ENCODE measurements at places on chromosomes 4 and X.
A peak's percentile ranks its signal among the peaks of the same experiment; 100 is the strongest.

DNA sequence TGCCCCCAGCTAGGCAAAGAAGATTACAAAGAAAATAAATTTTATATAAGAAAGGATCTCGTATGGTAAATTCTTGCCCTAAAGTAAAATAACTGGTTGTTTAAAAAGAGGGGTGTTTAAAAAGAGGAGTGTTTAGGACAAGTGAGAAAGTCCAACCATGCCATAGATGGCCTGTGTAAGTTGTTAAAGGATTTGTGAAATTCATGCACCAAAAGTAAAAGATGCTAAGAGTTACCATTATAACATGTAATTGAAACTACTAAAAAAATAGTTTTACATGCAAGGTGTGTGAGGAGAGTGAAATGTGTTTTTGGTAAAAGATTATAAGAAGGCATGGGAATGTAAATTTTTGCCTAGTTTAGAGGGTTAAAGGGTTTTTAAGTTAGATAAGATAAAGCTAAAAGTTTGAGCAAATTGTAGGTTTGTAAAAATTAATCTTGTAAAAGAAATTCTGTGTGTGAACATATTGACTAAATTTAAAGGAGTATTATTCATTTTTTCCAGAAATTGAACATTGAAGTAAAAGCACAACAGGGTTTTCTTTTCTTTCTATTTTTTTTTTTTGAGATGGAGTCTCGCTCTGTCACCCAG lies 20.1 kb downstream of the HTT-AS start:
- DNase-seq, result no peak

- no peak for DNase-seq
These were observed 20.7 kb downstream of the PAGE5 start for GRCh38 chrX:55240788-55241340.

DNA sequence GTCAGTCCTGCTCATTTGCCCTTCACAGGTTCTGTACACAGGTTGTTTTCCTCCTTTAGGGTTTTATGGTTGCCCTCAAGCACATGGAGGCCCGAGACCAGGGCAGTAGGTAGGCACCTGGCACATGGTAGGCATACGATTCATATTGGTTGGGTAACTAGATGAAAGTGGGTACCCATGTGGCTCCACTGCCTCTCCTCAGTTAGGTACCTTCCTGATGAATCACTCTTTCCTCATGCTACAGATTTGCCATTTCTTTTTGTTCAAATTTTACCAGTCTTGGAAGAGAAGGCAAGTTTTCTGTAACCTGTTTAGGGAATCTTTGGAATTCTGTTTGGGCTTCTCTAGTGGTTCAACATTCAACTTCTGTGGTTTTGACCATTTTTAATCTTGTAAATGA lies 121.3 kb downstream of the FHIP1A start:
- no peak for DNase-seq

DNA sequence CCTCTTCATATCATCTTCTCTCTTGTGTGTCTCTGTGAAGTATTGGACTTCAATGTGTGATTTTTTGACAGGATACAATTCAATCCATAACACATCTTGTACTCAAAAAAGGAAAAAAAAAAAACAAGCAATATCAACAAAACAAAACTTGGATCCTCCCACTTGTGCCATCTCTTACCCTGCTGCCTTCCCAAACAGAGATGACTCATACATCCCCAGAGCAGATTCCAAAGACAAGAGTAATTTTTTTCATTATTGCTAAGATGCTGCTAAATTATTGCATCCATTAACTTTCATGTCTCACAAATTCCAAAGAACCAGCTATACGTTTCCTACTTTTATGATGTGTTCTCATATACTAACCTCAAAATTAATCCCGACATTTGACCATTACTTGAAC lies 479.2 kb downstream of the GBA3 start:
- no peak for DNase-seq

- no peak for DNase-seq
These were observed 3.1 kb upstream of the SETD7 start for GRCh38 chr4:139559089-139559479.

- no peak for DNase-seq
These were observed 103.4 kb downstream of the ABLIM2 start for GRCh38 chr4:8055206-8055605.

- no peak for DNase-seq
These were observed 102.7 kb upstream of the DHX15 start for GRCh38 chr4:24686866-24687692.

DNA sequence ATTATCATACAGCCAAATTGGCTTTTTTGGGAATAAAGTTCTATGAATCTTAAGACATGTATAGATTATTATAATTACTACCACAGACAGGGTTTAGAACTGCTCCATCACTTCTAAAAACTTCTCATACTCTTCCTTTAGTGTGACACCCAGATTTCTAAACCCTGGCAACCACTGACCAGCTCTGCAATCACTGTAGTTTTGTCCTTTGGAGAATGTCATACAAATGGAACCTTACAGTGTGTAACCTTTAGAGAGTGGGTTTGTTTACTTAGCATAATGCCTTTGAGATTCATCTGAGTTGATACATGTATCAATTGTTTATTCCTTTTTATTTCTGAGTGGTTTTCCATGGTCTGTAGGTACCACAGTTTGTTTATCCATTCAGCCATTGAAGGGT lies 95.0 kb downstream of the TMEM164 start:
- no peak for DNase-seq

- no peak for DNase-seq
These were observed 64.7 kb downstream of the SLC7A11 start for GRCh38 chr4:138177278-138177968.

DNA sequence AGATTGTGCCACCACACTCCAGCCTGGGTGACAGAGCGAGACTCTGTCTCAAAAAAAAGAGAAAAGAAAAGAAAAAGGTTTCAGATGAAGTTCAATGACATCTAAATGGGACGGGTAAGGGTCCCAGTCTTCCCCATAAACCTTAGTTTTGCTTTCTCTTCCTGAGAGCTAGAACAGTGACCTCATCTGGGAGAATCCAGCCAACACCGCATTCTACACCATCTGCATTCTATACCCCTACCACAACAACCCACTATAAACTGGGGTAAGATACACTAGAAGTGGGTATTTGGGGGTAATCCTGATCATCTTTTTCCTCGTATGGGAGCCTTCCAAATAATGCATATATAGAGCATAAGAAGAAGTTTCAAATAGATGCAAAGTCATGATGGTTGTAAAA lies 18.2 kb downstream of the SLC25A43 start:
- no peak for DNase-seq

DNA sequence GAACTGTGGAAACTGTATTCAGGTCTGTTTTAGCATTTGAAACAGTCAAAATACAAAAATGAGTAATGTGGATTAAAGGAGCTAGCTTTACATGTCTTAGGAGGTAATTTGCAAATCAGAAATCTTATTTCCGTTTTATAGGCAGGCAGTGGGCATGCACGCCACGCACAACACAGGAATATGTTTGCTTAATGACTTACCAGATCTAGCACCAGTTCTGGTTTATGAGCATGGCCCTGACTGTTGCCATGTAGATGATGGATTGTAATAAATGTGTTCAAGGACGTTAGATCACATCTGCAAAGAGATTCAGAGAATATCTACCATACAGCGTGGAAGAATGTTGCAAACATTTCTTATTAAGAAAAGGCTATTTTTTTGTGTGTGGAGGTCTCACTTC lies 344.5 kb upstream of the NR3C2 start:
- no peak for DNase-seq

DNA sequence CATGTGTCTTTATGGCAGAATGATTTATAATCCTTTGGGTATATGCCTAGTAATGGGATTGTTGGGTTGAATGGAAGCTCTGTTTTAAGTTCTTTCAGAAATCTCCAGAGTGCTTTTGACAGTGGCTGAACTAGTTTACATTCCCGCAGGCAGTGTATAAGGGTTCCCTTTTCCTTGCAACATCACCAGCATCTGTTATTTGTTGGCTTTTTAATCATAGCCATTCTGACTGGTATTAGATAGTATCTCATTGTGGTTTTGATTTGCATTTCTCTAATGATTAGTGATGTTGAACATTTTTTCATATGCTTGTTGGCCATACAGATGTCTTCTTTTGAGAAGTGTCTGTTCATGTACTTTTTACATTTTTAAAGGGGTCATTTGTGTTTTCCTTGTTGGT lies 129.8 kb downstream of the TBCK start:
- no peak for DNase-seq

GRCh38 chr4:169079942-169080827 lies 70.1 kb upstream of the CBR4 start:
- DNase-seq, result no peak

- peak; percentile 95 for DNase-seq
These were observed 22.4 kb downstream of the GAB1 start for GRCh38 chr4:143358923-143359643.

DNA sequence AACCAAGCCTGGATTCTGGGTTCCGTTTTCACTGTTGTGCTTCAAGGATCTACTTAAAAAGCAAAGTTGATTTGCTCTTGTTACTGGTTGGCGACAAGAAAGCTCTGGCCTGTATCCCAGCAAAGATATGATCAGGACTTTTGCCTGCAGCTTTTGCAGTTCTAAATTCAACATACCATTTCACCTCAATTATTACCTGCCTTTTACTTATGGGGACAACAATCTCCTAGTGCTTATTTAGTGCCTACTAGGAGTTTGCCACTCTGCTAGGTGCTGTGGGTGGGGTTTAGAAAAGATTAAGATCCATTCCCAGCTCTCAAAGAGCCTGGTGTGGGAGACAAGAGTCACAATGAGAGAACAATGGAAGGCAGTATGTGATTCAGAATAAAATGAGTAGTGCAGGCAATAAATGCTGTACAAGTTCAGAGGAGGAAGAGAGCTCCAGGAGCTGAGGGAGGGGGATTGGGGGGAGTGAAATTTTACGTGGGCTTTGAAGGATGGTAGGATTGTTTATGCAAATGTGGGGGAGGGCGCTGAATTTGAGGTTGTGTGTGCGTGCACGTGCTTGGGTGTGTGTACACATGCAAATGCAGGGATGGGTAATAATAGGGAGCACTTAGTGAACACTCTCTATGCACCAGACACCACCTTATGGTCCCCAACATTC lies 5.0 kb upstream of the TMEM164 start:
- no peak for DNase-seq

DNA sequence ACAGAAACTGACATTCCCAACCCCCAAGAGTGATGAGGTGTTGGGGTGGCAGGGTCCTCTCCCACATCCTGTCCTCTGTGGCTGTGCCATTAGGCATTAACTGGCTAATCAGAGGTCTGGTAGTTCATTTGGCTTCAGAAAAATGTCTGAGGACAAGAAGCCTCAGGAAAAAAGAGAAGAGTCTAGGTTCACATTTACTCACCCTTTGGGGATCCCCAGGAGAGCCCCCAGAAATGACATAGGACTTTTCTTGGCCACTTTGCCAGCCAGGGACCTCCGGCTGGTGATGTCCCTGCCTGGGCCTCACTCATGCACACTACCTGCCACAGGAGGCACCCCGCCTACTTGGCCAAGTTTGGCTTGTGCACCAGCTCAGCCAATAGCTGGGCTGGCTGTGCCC lies 173.0 kb downstream of the RBM46 start:
- DNase-seq, result no peak

- no peak for DNase-seq
These were observed 60.1 kb downstream of the RFC1 start for GRCh38 chr4:39305912-39306677.

GRCh38 chr4:103915224-103915869 lies 195.6 kb upstream of the TACR3 start:
- DNase-seq, result peak; percentile 65

DNA sequence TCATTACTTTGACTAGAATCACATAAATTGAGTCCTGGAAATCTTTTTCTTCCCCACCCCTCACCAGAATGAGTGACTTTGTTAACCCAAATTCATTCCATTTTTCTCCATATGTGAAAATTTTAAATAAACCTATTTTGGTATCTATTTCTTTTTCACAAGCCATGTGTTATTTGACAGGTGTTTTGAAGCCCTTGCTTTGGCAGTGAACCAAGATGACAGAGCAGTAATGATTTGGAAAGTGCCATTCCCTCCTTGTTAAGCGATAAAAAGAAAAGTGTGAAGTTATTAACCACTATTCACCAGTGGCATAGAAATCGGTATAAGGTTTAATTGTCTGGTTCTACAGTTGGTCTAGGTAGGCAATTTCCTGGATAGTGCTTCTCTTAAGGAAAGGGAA lies 66.1 kb downstream of the POLA1 start:
- DNase-seq, result no peak

- no peak for DNase-seq
These were observed 9.1 kb downstream of the QDPR start for GRCh38 chr4:17502756-17503155.

DNA sequence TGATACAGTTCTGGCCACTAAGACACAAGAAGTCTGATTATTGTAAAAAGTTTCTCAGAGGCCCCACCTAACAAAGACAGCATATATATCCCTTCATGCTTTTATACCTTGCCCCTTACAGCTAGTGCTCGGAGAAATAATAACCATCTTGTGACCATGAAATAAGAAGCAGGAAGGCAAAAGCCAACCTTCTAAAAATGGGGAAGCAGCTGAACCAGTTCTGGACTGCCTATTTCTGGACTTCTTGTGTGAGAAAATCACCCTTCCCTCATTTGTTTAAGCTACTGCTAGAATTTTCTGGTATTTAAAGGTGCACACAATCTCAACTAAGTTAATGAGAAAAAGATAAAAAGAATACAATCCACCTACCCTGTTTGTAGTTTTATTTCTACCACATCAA lies 87.5 kb downstream of the CNOT6L start:
- DNase-seq, result no peak

DNA sequence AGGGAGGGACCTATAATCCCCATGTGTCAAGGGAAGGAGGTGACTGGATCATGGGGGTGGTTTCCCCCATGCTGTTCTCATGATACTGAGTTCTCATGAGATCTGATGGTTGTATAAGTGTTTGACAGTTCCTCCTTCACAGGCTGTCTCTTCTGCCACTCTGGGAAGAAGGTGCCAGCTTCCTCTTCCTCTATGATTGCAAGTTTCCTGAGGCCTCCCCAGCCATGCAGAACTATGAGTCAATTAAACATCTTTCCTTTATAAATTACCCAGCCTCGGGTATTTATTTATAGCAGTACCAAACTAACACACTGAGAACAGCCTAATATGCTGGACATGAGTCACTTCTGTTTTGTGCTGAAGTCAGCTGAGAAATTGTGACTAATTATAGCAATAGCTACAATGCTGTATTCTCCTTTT lies 656.9 kb upstream of the CPEB2 start:
- peak; percentile 21 for DNase-seq

GRCh38 chr4:110710070-110710469 lies 87.2 kb upstream of the PITX2 start:
- no peak for DNase-seq

- DNase-seq, result no peak
These were observed 1090.5 kb downstream of the PCDH18 start for GRCh38 chr4:136441629-136442282.

GRCh38 chr4:26900765-26901164 lies 40.1 kb downstream of the STIM2 start:
- DNase-seq, result no peak
